ENCODE measurements at places on chromosomes 5 and 9. TPM values are rescaled to one million over a fixed set of nuclear protein-coding genes. Genes with fewer than 3 reads are reported as not detected.
A peak's percentile ranks its signal among the peaks of the same experiment; 100 is the strongest.

Gene GEMIN5
- total RNA-seq = 47.7 TPM

- H3K4me3 ChIP-seq = no peak overlapping the region
- no peak overlapping the region for H3K27ac ChIP-seq
- no peaks in the 10 kb centered on the region for H3K36me3 ChIP-seq
- no peaks in the 10 kb centered on the region for H3K4me1 ChIP-seq
Measured at GRCh38 chr5:29720954-29721353, 1472.5 kb upstream of the CDH6 start.

DNA sequence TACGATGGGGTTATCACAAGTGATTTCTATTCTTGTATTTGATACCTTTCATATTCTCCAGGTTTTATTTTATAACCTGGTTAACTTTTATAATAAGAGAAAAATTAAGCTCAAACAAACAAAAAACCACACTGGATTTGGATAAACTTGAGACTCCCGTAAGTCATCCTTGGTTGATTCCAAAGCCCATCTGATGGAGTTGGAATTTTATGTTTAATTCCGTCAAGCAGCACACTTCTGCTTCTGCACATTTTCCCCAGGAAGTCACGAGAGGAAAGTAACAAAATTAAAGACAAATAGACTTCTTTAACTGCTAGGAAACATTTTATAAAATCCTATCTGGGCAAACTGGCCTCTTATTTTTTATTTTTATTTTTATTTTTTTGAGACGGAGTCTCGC lies 207.9 kb downstream of the NXNL2 start:
- peaks cover 7% of the 10 kb centered on the region for H3K27me3 ChIP-seq
- no peak overlapping the region for H3K27ac ChIP-seq
- no peaks in the 10 kb centered on the region for H3K36me3 ChIP-seq
- no peak overlapping the region for H3K4me3 ChIP-seq
- no peak for DNase-seq
- no peaks in the 10 kb centered on the region for H3K4me1 ChIP-seq

Gene NEURL1B
- 17.8 TPM for total RNA-seq

- H3K4me1 ChIP-seq = peaks cover 53% of the 10 kb centered on the region
- H3K27ac ChIP-seq = no peak overlapping the region
- no peak overlapping the region for H3K4me3 ChIP-seq
- DNase-seq = no peak
- H3K27me3 ChIP-seq = no peaks in the 10 kb centered on the region
Measured at GRCh38 chr9:127136081-127136879, 13.8 kb upstream of the ANGPTL2 start.

Gene ISL1
- 2.5 TPM for total RNA-seq

DNA sequence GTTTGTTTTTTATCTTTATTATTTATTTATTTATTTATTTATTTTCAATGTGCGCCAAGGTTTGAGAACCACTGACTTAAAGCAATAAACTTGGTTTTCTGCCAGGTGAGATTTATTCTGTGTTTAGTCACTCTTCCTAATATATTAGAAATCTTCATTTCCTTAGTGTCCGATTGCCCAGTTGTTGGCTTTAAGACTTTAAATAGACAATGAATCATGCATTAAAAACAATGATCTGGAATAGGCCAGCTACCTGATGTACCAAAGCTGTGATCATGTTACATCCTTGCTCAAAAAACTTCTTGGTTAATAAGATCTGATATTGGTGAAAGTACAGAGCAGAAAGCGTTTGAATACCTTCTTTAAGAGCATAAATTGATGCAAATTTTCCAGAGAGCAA lies 52.1 kb upstream of the ERBIN start:
- no peak overlapping the region for H3K4me3 ChIP-seq
- H3K27me3 ChIP-seq = no peaks in the 10 kb centered on the region
- no peak overlapping the region for H3K27ac ChIP-seq
- no peaks in the 10 kb centered on the region for H3K36me3 ChIP-seq
- peaks cover 6% of the 10 kb centered on the region for H3K4me1 ChIP-seq

- peaks cover 24% of the 10 kb centered on the region for H3K27me3 ChIP-seq
- H3K27ac ChIP-seq = no peak overlapping the region
- no peak overlapping the region for H3K4me3 ChIP-seq
- no peak for DNase-seq
Measured at GRCh38 chr5:153974131-153974812, 64.4 kb downstream of the FAM114A2 start.

- H3K4me3 ChIP-seq = no peak overlapping the region
- no peak for DNase-seq
- no peaks in the 10 kb centered on the region for H3K4me1 ChIP-seq
Measured at GRCh38 chr5:43270645-43271044, 42.6 kb downstream of the HMGCS1 start.

GRCh38 chr5:73027361-73027760 lies 71.5 kb downstream of the FCHO2 start:
- H3K36me3 ChIP-seq = 0 out of 2 replicates have a peak, but pooled peaks cover 2% of the 10 kb centered on the region
- H3K27ac ChIP-seq = no peak overlapping the region
- no peak for DNase-seq
- H3K27me3 ChIP-seq = no peaks in the 10 kb centered on the region

DNA sequence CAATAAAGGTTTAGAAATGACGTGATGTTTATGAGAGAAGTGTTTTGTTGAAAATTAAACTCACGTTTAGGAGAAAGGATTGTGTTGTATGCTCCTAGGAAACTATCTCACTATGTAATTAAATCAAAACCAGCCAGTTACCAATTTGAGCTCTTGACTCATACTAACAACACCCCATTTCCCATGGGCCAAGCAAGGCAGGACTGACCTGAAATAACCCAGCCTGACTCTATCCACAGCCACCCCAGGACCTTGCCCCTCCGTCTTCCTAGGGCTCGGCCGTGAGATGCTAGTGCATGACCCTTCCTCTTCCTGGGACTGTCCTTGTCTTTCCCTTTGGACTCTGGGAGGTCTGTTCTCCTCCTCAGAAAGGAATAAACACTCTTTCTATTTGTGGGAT lies 16.4 kb downstream of the TLR4 start:
- no peak overlapping the region for H3K4me3 ChIP-seq
- DNase-seq = no peak
- no peaks in the 10 kb centered on the region for H3K4me1 ChIP-seq
- H3K27ac ChIP-seq = no peak overlapping the region
- H3K36me3 ChIP-seq = no peaks in the 10 kb centered on the region

Gene TMEM174
- not detected for total RNA-seq

Gene SHISAL2B
- not detected for total RNA-seq

Gene ARL15
- total RNA-seq = 21.5 TPM

DNA sequence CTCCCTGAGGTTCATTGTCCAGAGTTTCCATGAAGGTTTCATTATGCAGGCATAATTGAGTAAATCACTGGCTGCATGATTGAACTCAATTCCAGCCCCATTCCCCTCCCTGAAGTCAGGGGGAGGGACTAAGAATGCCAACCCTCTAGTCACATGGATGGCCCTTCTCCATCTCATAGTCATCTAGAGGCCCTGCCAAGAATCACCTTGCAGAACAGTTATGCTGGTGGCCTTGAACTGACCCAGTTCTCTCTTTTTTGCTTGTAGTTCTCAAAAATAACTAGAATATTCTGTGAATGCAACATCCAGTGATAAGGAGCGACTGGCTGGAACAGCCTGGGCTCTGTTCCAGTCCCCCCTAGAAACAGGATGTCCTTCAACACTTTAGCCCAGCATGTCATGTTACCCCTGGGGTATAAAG lies 31.7 kb downstream of the SLC35A4 start:
- H3K27me3 ChIP-seq = no peaks in the 10 kb centered on the region
- H3K4me1 ChIP-seq = no peaks in the 10 kb centered on the region
- DNase-seq = no peak
- no peak overlapping the region for H3K27ac ChIP-seq
- H3K36me3 ChIP-seq = no peaks in the 10 kb centered on the region

DNA sequence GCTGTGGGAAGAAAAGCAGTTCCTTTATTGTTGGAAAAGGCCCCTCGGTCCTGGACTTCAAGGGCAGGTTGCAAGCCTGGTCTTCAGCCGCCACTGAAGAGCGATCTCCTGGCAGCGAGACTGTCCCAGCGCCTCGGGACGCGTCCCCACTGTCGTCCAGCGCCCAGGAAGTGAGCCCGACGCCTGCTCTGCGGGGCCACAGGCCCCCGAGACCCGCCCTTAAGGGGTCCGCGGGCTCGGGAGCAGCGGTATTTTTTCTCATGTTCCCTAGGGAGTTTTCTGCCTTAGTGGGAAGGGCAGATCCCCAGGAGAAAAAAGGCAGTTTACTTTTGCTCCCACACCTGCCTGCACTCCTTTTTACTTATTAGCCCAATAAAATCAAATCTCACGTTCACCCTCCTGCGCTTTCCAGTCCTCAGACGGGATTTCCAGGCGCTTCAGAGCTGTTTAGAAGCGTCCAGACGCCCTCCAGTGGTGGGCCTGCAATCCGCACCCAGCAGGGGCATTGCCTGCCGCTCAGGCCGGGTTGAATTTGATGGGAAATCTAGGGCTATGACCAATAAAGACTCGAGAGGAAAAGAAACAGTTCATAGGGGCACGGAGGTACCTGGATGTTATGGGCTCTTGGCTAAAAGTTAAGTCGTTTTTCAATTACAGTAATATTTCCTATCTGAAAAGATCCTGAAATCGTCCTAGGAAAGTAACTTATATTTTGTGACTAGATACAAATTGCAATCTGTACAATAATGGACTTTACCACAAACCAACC lies 2.8 kb upstream of the EFNA5 start:
- no peaks in the 10 kb centered on the region for H3K27me3 ChIP-seq
- peaks cover 7% of the 10 kb centered on the region for H3K4me1 ChIP-seq
- H3K36me3 ChIP-seq = no peaks in the 10 kb centered on the region
- H3K4me3 ChIP-seq = peak overlapping the region; percentile 84

DNA sequence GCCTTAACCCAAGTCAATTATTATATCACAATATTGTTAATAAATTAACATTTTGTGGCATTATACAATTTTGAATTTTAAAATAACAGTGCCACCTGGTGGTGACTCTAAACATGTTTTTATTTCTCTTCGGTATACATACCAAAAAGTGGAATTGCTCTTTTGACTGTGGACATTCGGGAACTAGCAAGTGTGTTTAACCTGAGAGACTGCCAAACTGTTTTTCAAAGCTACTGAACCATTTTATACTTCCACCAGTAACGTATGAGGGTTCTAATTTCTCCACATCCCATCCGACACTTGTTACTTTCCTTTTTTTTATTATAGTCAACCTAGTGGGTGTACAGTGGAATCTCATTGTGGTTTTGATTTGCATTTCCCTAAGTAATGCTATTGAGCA lies 18.3 kb upstream of the HSDL2 start:
- no peak overlapping the region for H3K27ac ChIP-seq
- no peak for DNase-seq
- H3K4me3 ChIP-seq = no peak overlapping the region
- no peaks in the 10 kb centered on the region for H3K36me3 ChIP-seq
- no peaks in the 10 kb centered on the region for H3K27me3 ChIP-seq

GRCh38 chr5:150746-151145 lies 40.5 kb upstream of the LRRC14B start:
- no peaks in the 10 kb centered on the region for H3K27me3 ChIP-seq
- H3K27ac ChIP-seq = no peak overlapping the region

- H3K4me1 ChIP-seq = no peaks in the 10 kb centered on the region
- H3K4me3 ChIP-seq = no peak overlapping the region
- H3K27me3 ChIP-seq = no peaks in the 10 kb centered on the region
- no peak for DNase-seq
- no peak overlapping the region for H3K27ac ChIP-seq
- no peaks in the 10 kb centered on the region for H3K36me3 ChIP-seq
Measured at GRCh38 chr5:103973669-103974068, 411.1 kb upstream of the NUDT12 start.

DNA sequence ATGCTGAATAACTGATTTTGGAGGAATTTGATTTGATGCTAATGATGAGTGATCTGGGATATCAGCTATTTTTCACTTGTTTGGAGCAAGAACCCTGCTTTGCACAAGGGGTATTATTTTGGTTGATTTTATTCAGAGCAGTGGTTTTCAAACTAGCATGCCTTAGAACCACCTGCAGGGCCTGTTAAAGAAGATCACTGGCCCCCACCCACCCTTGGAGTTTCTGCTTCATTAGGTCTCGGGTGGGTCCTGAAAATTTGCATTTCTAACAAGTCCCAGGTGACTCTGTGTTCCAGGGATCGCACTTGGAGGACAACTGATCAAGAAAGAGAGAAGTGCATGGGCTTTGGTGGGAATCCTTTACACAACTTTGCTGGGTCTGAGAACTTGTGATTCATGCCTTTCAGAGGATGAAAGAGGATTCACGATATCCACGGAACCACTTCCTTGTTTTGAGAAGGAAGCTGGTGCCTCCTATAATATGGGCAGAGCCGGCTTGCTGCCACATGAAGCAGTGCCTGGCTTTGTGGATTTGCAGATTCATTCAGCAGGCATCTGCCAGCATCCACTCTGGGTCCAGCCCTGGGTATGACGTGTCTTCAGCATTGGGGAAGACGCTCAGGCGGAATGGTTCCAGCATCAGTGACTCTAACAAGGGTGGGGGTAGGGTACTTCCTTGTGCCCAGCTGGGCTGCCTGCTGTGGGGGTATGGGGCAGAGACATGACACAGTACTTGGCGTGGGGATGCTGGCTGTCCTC lies 106.6 kb upstream of the PITX1 start:
- H3K4me3 ChIP-seq = no peak overlapping the region
- DNase-seq = no peak
- H3K4me1 ChIP-seq = peaks cover 9% of the 10 kb centered on the region
- no peaks in the 10 kb centered on the region for H3K27me3 ChIP-seq
- H3K27ac ChIP-seq = no peak overlapping the region
- H3K36me3 ChIP-seq = no peaks in the 10 kb centered on the region

Gene FBP1
- not detected for total RNA-seq

Gene FOXE1
- not detected for total RNA-seq

Gene AQP3
- 17.3 TPM for total RNA-seq

GRCh38 chr5:169064093-169064492 lies 236.8 kb downstream of the SLIT3 start:
- peaks cover 12% of the 10 kb centered on the region for H3K27me3 ChIP-seq
- H3K4me1 ChIP-seq = no peaks in the 10 kb centered on the region
- H3K36me3 ChIP-seq = no peaks in the 10 kb centered on the region
- no peak overlapping the region for H3K27ac ChIP-seq
- H3K4me3 ChIP-seq = no peak overlapping the region
- DNase-seq = peak; percentile 13

Gene SHOC1
- 0.58 TPM for total RNA-seq

Gene TPPP
- 0.03 TPM for total RNA-seq

Gene FST
- total RNA-seq = 22.4 TPM
